ENCODE measurements at places on chromosomes 11 and 22.

GRCh38 chr22:19962246-19962908 lies 20.8 kb upstream of the TXNRD2 start:
- DNase-seq = no peak

- no peak for DNase-seq
Observed at GRCh38 chr11:12211331-12212065, 101.1 kb downstream of the MICAL2 start.

GRCh38 chr11:36469063-36469462 lies 41.0 kb downstream of the TRAF6 start:
- DNase-seq = no peak

DNA sequence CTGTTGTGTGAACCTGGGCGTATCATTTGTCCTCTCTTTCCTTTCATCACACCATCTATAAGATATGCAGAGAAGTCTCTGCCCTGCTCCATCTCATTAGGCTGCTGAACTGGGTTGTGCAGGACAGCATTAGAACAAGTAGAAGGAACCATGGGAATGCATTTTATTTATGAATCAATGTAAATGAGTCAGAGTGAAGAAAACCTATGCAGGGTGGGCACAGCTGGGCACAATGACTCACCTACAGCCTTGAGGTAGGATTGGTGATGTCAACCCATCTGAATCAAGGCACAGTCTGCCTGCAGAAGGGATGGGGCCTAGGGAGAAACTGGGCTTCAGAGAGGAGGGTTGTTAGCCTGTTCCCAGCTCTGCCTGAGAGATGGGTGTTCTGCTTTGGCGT lies 123.4 kb downstream of the CSNK2A3 start:
- no peak for DNase-seq

DNA sequence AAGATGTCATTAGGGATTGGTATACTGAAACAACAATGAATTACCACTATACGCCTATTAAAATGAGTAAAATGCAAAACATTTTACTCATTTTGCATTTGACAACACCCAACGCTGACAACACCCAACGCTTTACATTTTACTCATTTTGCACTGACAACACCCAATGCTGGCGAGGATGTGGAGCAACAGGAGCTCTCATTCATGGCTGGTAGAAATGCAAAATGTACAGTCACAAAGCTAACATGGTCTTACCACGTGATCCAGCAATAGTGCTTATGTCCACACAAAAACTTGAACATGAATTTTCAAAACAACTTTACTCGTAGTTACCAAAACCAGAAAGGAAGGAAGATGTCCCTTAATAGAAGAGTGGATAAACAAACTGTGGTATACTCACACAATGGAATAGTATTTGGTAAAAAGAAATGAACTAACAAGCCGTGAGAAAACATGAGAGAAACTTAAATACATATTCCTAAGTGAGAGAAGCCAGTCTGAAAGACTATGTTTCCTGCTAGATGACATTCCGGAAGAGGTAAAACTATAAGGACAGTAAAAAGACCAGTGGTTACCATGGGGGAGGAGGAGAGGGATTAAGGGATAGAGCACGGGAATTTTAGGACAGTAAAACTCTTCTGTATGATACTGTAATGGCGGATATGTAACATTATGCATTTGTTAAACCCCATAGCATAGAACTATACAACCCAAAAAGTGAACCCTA lies 11.4 kb upstream of the MSANTD2 start:
- no peak for DNase-seq

DNA sequence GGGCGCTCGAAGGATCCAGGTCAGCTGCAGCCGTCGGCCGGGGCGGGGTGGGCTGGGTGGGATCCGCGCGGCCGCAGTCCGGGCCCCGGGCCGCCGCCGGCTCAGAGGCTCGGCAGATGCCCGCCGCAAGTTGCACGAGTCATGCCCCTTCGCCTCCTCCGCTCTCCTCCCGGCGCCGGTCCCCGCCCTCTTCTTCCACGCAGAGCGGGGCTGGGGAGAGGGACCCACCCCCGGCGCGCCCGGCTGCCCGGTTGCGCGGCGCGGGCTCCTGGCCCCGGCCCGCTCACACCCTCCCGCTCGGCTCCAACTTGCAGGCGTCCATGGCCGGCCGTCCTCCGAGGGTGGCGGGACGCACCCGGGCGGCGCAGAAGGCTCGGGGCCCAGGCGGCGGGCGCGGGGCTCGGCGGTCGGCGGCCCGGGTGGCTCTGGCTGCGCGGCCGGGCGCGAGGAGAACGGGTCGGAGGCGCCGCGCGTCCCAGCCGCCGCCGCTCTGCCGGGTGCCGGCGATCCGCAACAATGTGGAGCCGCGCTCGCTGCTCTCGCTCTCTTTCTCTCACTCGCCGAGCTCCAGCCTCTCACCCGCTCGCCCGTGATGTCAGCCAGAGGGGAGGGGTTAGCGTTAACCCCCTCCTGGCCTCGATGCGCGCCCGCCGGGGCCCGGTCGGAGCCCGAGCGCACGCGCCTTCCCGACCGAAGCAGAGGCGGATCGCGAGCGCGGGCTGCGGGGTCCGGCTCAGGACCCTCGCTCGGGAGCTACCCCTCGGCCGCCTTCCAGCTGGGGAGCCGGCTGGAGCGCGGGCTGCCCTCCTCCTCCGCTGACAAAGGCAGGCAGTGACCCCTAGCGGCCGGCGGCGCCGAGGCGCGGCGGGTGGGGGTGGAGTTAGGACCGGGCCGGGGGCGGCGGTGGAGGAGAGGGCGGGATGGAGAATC lies at the start of gene NECTIN1:
NECTIN1 (minus strand) TSS at position 550 of the 930 bp plus-strand sequence. CDS start 647 bp downstream, outside the sequence.
- DNase-seq = peak; percentile 76

DNA sequence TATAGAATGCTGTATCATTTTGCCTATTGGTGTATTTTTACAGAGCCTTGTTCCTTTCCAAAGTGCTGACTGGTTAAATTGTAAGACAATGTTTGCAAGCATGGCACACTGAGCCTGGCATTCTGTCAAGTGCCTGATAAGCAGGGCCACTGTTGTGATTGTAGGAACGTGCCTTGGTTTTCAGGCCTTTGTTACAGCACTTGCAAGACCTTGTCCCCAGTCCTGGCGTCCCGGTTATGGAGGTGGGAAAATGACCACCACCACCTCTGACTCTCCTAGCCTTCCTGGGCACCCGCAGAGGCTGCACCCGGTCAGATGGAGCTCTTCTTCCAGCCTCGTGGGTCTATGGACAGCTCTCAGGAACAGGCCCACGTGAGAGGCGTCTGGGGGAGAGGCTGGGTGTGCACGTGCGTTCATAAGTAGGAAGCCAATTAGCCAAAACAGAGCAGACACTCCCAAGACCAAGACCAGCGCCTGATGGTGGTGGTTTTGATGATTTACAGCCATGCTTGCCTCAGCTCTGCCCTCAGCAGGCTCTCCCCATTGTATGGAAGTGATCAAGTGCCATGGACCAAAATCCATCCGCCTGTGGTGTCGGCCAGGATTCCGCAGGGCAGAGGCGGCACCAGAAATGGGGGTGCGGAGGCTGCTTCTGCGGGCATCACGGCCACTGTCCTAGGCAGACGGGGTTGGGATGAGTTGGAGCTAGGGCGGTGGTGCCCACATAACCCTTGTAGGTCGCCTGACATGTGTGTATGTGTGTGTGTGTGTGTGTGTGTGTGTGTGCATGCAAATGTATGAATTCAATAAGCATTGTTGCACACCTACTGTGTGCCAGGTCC lies 89.8 kb downstream of the RTL6 start:
- DNase-seq = no peak

All from stimulated activated CD8-positive, alpha-beta memory T cell treated with anti-CD3 and anti-CD28 coated beads, Interleukin-12 subunit alpha, Interleukin-12 subunit beta, amount 100 ng/mL, for 1 hour (primary cell).